ENCODE measurements at places on chromosomes 4 and X.

DNA sequence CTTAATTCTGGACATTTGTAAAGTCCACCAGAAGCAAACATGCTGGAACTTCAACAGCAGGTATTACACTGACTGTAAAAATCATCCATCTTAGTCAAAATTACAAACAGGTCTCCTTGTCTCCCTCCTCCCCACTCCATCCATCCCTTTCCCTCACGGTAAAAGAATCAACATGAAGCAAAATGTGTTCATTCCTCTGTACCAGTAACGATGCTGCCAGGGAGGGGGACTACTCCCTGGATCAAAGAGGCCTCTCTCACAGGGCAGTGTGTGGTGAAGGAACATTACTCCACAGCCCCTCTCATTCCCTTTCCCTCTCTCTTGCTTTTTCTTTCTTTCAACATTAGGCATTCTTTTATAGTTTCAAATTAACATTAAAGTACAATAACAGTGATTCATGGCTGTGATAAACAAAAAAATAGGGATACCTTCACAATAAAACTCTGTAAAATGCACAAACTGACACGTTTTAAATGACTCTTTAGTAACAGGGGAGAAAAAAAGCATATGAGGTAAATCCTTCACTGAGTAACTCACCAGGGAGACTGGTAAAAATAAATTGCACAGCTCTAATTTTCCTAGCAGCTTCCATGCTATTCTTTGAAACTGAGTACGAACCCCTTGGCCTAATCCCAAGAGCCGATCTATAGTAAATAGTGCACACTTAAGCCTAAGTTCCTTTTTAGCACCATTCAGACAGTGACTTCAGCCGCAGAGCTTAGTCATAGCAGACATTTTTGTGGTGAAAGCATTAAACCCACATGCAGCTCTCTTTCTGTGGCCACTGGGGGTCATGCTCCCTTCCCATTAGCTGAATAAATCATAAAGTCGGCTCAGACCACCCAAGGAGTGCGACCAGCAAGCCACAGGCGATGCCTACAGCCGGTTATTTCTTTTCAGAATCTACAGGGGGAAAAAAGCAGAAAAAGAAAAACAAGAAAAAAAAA, 215.6 kb upstream of the GYPA start:
- DNase-seq = no peak

DNA sequence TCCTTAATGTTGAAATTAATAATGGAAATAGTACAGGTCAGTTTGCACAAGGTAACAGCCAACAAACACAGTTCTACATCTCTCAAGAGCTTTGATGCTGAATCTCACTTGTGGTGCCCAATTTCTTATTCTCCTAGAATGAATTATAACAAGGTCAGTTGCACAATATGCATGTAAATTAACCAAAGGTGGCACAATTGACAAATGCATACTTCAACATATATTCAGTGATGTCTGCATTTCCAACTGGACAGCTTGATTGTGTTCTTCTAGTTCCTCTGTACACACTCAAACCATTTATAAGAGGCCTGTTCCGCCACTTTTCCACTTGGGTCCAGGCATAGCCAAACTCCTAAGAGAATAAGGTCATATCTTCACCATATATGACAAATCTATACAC, 210.3 kb upstream of the EPHA5 start:
- DNase-seq = peak; percentile 5

DNA sequence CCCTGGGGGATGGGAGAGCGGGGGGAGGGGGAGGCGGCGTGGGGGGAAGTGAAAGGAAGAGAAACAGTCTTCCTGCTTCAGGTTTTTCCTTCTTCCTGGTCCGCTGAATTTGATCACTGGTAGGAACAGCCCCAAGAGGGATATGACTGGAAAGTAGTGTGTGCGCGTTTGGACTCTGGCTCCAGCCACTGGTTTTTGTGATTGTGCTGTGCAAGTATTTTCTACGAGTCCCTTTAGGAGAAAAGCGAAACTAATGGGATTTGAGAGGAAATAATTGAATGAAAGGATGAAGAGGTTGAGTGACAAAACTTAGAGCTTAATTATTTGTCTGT, 836 bp downstream of the PRRG1 start:
- no peak for DNase-seq

DNA sequence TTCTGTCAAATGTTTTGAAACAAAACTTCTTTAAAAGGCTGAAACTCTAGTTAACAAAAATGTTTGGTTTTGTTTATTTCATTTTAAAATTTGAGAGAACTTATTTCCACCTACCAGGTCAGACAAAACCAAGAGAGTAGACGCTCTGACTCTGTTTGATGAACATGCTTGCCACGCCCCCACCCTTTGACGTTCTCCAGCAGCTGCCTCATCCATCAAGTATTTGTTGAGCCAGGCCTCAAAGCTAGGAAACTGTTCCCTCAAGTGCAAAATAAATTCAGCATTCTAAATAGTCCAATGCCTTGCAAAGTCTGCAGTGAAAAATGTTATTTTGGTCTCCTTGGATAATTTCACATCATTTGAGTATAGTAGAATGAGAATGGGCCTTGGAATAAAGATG, 121.6 kb downstream of the GUCY2F start:
- no peak for DNase-seq

GRCh38 chr4:6262847-6263487, 6.7 kb upstream of the WFS1 start:
- DNase-seq = no peak
